Endodermal cell (in vitro differentiated cells): ENCODE measurements at places on chromosomes 5 and 9. TPM values are rescaled to one million over a fixed set of nuclear protein-coding genes. Genes with fewer than 3 reads are reported as not detected.
A peak's percentile ranks its signal among the peaks of the same experiment; 100 is the strongest.

Gene DNAJC18
- 26.6 and 28.1 TPM in 2 replicates for total RNA-seq

- no peak overlapping the region for H3K27ac ChIP-seq
- no peak overlapping the region for H3K4me3 ChIP-seq
- DNase-seq, result no peak
- H3K27me3 ChIP-seq, result no peaks in the 10 kb centered on the region
Observed at GRCh38 chr5:170383227-170383626, 5.9 kb downstream of the KCNMB1 start.

DNA sequence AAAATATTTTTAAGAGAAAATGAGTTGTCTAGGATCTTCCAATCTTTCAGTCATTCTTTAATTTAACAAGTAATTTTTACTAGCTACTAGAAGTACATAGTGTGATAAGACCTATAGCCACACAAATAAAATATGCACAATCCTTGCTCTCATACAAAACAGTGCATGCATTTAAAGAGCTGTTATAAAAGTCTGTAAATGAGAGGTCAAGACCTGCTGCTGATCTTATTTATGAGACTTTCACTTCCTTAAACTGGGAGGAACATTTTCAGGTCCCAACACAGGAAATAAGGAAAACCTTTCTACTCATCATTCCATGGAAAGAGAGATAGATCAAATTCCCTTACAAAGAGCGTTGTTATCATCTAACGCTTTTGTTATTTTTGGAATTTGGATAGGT is 54.2 kb upstream of the PAM start:
- DNase-seq, result no peak
- no peak overlapping the region for H3K4me3 ChIP-seq
- no peak overlapping the region for H3K27ac ChIP-seq
- no peaks in the 10 kb centered on the region for H3K4me1 ChIP-seq

DNA sequence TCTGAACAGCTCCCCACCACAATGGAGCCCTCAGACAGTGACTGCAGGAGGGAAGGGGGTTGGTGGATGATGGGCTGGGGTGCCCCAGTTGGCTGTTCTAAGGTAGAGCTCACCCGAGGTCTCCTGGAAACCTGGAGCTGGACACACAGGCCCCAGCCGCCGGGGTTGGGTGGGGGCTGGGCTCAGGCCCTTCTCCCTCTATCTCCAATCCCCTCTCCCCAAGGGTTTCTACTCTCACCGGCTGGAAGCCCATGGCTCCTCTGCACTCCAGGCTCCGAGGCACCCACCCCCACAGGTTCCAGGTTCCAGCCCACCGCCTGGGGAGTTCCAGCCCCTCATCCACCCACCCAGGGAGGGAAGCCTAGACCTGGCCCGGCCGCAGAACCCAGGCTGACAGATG is 766 bp downstream of the NR5A1 start:
- H3K27me3 ChIP-seq, result peaks cover 48% of the 10 kb centered on the region
- H3K4me1 ChIP-seq, result peaks cover under 1% of the 10 kb centered on the region
- no peak overlapping the region for H3K4me3 ChIP-seq
- H3K36me3 ChIP-seq, result no peaks in the 10 kb centered on the region
- H3K27ac ChIP-seq, result no peak overlapping the region

Gene STING1
- 0.20 and 0.43 TPM in 2 replicates for total RNA-seq

- H3K36me3 ChIP-seq, result no peaks in the 10 kb centered on the region
- no peak overlapping the region for H3K27ac ChIP-seq
- no peak overlapping the region for H3K4me3 ChIP-seq
- no peaks in the 10 kb centered on the region for H3K27me3 ChIP-seq
Observed at GRCh38 chr9:35227284-35227683, 65.5 kb downstream of the UNC13B start.

- H3K4me1 ChIP-seq, result no peaks in the 10 kb centered on the region
- H3K27ac ChIP-seq, result no peak overlapping the region
- no peak overlapping the region for H3K4me3 ChIP-seq
- no peaks in the 10 kb centered on the region for H3K36me3 ChIP-seq
- no peak for DNase-seq
Observed at GRCh38 chr9:36999728-37000333, 34.2 kb downstream of the PAX5 start.

GRCh38 chr5:74371621-74372020 is 268.9 kb downstream of the ENC1 start:
- no peak overlapping the region for H3K4me3 ChIP-seq
- H3K27me3 ChIP-seq, result no peaks in the 10 kb centered on the region
- H3K4me1 ChIP-seq, result no peaks in the 10 kb centered on the region
- H3K36me3 ChIP-seq, result no peaks in the 10 kb centered on the region
- no peak for DNase-seq

GRCh38 chr9:84691634-84692033 is 22.1 kb downstream of the NTRK2 start:
- H3K4me1 ChIP-seq, result no peaks in the 10 kb centered on the region
- no peak overlapping the region for H3K4me3 ChIP-seq
- no peaks in the 10 kb centered on the region for H3K36me3 ChIP-seq
- no peaks in the 10 kb centered on the region for H3K27me3 ChIP-seq
- no peak for DNase-seq

- no peak overlapping the region for H3K4me3 ChIP-seq
- no peak for DNase-seq
- H3K27ac ChIP-seq, result no peak overlapping the region
- no peaks in the 10 kb centered on the region for H3K4me1 ChIP-seq
- H3K36me3 ChIP-seq, result no peaks in the 10 kb centered on the region
Observed at GRCh38 chr5:130068988-130069387, 164.7 kb downstream of the CHSY3 start.

GRCh38 chr5:9512457-9512856 is 33.4 kb downstream of the SEMA5A start:
- no peaks in the 10 kb centered on the region for H3K27me3 ChIP-seq
- peaks cover 53% of the 10 kb centered on the region for H3K36me3 ChIP-seq
- no peaks in the 10 kb centered on the region for H3K4me1 ChIP-seq
- no peak overlapping the region for H3K27ac ChIP-seq

DNA sequence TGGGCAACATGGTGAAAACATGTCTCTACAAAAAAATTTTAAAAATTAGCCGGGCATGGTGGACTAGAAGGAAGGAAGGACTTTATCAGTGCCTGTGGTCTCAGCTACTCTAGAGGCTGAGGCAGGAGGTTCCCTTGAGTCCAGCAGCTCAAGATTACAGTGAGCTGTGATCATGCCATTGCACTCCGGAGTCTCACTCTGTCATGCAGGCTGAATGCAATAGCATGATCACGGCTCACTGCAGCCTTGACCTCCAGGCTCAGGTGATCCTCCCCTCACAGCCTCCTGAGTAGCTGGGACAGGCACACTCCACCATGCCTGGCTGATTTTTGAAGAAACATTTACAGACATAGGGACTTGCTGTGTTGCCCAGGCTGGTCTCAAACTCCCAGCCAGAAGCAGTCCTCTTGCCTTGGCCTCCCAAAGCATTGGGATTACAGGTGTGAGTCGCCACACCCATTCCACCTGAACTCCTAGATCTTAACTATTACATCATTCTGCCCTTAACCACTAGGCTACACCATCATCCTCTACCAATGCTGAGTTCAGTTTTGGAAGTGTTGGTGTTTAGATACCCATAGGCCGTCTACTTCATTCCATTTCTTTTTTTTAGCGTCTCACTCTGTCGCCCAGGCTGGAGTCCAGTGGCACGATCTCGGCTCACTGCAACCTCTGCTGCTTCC is 2.0 kb upstream of the URM1 start:
- peaks cover 8% of the 10 kb centered on the region for H3K4me1 ChIP-seq
- H3K36me3 ChIP-seq, result peaks cover 6% of the 10 kb centered on the region
- DNase-seq, result no peak
- H3K4me3 ChIP-seq, result no peak overlapping the region
- no peaks in the 10 kb centered on the region for H3K27me3 ChIP-seq

Gene PKD2L2
- not detected in 2 replicates for total RNA-seq

DNA sequence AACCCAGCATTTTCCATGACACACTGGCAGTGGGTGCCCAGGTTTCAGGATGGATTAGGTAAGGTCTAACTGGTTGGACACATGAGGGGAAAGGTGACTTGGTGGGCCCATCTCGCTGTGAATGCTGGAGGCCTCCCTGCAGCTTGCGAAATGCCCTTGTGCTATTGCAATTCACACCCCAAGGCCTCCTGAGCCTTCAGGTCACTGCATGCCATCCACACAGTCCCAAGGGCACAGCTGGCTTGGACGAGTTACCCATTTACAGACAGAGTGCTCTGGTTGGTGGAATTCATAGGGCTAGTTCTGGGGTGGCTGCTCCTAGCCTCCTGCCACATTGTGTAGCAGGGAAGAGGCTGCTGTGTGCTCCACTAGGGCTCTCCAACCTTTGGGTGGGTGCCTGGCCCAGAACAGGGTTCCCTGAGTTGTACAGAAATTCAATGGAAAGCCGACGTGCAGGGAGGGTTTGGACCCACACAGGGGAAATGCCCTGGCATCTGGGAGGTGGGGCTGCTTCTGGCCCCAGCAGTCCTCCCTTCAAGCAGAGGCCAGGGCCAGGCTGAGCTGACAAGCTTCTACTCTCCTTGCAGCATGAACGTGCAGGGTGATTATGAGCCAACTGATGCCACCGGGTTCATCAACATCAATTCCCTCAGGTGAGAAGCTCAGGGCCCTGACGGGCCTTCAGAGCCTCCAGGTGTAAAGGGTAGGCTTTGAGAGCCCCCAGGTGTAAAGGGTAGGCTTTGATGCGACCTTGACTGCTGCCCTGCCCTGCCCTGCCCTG is 54.3 kb downstream of the ASS1 start:
- no peak overlapping the region for H3K27ac ChIP-seq
- DNase-seq, result peak; percentile 26
- no peaks in the 10 kb centered on the region for H3K4me1 ChIP-seq
- H3K27me3 ChIP-seq, result no peaks in the 10 kb centered on the region
- peaks cover 9% of the 10 kb centered on the region for H3K36me3 ChIP-seq
- no peak overlapping the region for H3K4me3 ChIP-seq

Gene LPCAT1
- 115 and 124 TPM in 2 replicates for total RNA-seq

GRCh38 chr5:35761541-35761940 is 95.2 kb upstream of the IL7R start:
- peaks cover 15% of the 10 kb centered on the region for H3K27me3 ChIP-seq
- H3K27ac ChIP-seq, result no peak overlapping the region
- DNase-seq, result no peak
- no peaks in the 10 kb centered on the region for H3K4me1 ChIP-seq

- H3K4me1 ChIP-seq, result no peaks in the 10 kb centered on the region
- no peak for DNase-seq
- no peaks in the 10 kb centered on the region for H3K27me3 ChIP-seq
- H3K4me3 ChIP-seq, result no peak overlapping the region
- H3K36me3 ChIP-seq, result no peaks in the 10 kb centered on the region
Observed at GRCh38 chr5:59099270-59099994, 516.6 kb downstream of the RAB3C start.

DNA sequence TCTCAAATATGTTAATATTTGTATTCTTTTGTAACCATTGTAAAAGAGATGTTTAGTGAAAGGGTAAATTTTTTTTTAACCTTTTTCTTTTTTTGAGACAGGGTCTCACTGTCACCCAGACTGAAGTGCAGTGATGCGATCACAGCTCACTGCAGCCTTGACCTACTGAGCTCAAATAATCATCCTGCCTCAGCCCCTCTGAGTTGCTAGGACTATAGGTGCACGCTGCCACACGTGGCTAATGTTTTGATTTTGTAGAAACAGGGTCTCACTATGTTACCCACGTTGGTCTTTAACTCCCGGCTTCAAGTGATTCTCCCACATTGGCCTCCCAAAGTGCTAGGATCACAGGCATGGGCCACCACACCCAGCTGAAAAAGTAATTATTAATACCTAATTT is 58.0 kb upstream of the CDK5RAP2 start:
- H3K27me3 ChIP-seq, result no peaks in the 10 kb centered on the region
- peaks cover 12% of the 10 kb centered on the region for H3K36me3 ChIP-seq
- H3K4me3 ChIP-seq, result no peak overlapping the region
- DNase-seq, result no peak
- H3K4me1 ChIP-seq, result no peaks in the 10 kb centered on the region

Gene HTR1A
- not detected in 3 replicates for total RNA-seq

GRCh38 chr5:88805151-88805784 is 77.7 kb downstream of the MEF2C start:
- no peak overlapping the region for H3K27ac ChIP-seq
- H3K4me3 ChIP-seq, result no peak overlapping the region
- H3K36me3 ChIP-seq, result no peaks in the 10 kb centered on the region
- no peaks in the 10 kb centered on the region for H3K27me3 ChIP-seq
- DNase-seq, result no peak
- no peaks in the 10 kb centered on the region for H3K4me1 ChIP-seq

Gene FBLL1
- total RNA-seq, result 1.1 and 1.6 TPM in 2 replicates

DNA sequence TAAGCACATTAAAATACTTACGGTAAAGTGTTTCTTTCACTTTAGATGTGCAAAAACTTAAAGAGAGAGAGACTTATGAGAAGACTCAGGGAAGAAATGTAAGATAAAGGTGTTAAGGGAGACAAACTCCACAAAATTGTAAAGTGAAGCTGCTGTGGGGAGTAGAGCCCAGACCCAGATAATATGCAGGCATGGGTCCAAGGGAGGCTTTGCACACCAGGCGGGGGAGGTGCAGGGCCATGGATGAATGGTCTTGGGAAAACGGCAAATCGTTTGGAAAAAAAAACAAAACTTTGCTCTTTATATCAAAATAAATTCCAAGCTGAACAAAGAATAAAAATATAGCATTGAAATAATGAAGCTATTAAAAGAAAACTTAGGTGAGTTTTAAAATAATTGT is 9.1 kb downstream of the SYK start:
- H3K27ac ChIP-seq, result no peak overlapping the region
- no peaks in the 10 kb centered on the region for H3K4me1 ChIP-seq
- H3K4me3 ChIP-seq, result no peak overlapping the region
- no peaks in the 10 kb centered on the region for H3K27me3 ChIP-seq
